ENCODE measurements at places on chromosomes 4 and X.
A peak's percentile ranks its signal among the peaks of the same experiment; 100 is the strongest.

GRCh38 chr4:52263607-52264006, 212.5 kb downstream of the SPATA18 start:
- DNase-seq, result peak; percentile 3

- no peak for DNase-seq
Observed at GRCh38 chr4:107366900-107367299, 330.8 kb upstream of the DKK2 start.

- no peak for DNase-seq
Observed at GRCh38 chr4:77094496-77094895, 18.7 kb upstream of the CCNI start.

DNA sequence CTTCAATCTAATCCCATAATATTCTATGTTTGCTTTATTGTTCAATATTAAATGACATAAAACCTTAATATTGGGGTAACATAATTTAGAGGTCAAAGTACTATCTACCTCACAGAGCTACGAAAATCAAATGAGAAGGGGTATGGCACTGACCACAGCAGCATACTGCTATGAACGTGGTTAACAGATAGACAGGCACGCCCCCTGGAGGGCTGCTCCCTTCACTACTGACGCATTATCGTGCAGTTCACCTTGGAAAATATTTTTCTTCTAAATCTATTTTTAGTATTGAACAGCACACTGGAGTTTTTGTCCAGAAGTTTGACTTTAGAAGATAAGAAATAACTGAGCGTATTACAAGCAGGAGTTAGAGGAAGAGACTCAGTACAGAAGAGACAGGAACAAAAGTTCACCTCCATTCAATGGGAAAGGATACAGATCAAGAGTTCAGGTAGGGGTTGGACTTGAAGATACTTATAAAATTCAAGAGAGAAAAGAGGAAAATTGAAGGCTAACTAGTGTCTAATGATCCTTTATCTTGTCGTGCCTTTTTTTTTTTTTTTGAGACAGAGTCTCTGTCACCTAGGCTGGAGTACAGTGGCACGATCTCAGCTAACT, 22.7 kb downstream of the MAP9 start:
- peak; percentile 31 for DNase-seq

DNA sequence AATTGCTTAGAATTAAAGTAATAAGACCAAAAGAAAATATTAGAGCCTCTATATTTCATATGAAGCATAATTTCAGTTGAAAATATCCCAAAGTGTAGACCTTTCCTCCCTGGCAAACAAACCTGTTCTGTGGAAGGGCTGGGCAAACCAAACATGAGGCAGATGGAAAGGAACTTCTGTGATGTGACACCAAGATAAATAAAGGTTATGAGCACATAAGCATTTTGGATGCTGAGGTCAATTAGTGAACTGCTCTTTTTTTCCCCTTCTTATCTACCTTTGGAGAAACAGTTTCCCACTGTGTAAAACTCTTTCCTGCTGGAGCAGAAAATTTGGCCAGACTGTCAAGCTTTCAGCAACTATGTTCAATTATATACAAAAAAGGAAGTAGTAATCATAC, 109.6 kb upstream of the STIM2 start:
- DNase-seq, result no peak

GRCh38 chrX:122154019-122154418, 1030.1 kb upstream of the GRIA3 start:
- no peak for DNase-seq

- DNase-seq, result no peak
Observed at GRCh38 chr4:47049347-47049746, 18.0 kb downstream of the GABRB1 start.

DNA sequence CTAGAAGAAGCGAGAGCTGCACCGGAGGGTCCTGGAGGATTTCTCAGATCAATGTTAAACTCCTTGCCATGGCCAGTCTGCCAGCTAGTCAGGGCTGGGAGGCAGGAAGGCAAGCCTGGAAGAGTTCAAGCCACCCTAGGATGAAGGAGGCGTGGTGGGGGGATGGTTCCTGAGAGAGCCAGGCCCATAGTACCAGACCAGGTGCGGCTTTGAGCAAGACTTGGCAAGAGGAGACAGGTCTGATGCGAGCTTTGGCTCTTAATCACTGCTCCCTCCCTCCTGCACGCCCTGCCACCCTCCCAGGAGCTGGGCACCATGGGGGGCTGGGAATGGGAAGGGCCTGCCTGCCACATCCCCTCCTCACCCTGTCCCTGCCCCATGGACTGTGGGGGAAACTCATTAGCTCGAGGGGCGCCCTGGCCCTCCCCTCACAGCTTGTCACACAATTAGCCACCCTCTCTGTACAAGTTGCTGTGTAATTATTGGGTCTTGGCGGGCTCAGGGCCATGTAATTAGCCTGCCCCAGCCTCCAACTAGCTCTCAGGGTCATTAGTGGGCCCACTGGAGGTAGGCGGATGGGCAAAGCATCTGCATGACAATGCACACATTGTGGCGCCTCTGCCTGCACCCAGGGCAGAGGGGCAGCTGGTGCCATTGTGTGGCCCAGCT, 50.3 kb downstream of the EFNB1 start:
- no peak for DNase-seq

GRCh38 chrX:8743126-8743732, 11.3 kb upstream of the ANOS1 start:
- no peak for DNase-seq

DNA sequence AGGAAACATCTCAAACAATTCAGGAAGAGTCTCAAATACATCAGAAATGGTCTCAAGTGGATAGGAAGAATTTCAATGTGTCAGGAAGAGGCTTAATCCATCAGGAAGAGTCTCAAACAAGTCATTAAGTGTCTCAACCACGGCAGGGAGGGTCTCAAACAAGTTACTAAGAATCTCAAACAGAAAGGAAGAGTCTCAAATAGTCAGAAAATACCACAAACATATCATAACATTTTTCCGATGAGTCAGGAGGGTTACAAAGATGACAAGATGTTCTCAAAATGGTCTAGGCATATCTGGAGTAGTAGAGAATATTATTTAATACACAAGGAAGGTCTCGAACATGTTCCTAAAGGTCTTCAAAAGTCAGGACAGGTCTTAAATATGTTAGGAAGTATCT, 109.3 kb upstream of the USP9X start:
- DNase-seq, result no peak

DNA sequence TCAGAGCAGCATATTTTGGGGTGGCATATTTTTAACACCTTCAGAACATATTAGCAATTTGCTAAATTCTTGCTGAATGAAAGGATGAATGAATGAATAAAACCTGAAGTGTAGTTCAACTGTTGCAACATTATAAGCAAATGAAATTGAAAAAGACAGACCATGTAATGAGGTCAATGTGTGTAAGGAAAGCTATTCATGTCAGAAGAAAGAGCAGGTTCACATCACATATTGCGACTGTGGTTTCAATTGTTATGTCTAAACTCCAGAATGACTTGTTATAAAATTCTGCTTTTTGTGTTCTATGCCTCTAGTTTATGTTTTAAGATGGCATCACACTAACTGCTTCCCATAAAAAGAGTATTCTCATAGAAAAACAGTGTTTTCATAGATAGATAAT, 32.9 kb upstream of the DSPP start:
- no peak for DNase-seq

- DNase-seq, result no peak
Observed at GRCh38 chr4:170497689-170498088, 407.9 kb upstream of the AADAT start.

GRCh38 chr4:5654791-5655190, 53.6 kb downstream of the EVC2 start:
- no peak for DNase-seq

GRCh38 chr4:184328022-184328736, 110.5 kb upstream of the ENPP6 start:
- DNase-seq, result no peak

- DNase-seq, result no peak
Observed at GRCh38 chrX:78548012-78548411, 111.1 kb downstream of the RTL3 start.

- no peak for DNase-seq
Observed at GRCh38 chrX:119693996-119694451, 1.1 kb upstream of the SEPTIN6 start.

- DNase-seq, result peak; percentile 74
Observed at GRCh38 chrX:9708923-9709553, 56.6 kb downstream of the GPR143 start.

- DNase-seq, result peak; percentile 13
Observed at GRCh38 chrX:73922856-73923455, 360.0 kb downstream of the CHIC1 start.

DNA sequence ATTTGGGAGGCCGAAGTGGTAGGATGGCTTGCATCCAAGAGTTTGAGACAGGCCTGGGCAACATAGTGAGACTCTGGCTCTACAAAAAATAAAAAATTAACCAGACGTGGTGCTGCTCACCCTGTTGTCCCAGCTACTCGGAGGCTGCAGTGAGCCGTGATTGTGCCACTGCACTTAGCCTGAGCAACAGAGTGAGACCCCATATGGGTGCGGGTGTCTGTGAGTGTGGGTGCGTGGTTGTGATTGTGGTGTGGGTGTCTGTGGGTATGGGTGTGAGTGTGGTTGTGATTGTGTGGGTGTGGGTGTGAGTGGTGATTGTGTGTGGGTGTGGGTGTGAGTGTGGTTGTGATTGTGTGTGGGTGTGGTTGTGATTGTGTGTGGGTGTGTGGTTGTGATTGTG, 114.6 kb downstream of the UBE2K start:
- no peak for DNase-seq

GRCh38 chrX:110003167-110004156, 548 bp downstream of the TMEM164 start:
- no peak for DNase-seq

DNA sequence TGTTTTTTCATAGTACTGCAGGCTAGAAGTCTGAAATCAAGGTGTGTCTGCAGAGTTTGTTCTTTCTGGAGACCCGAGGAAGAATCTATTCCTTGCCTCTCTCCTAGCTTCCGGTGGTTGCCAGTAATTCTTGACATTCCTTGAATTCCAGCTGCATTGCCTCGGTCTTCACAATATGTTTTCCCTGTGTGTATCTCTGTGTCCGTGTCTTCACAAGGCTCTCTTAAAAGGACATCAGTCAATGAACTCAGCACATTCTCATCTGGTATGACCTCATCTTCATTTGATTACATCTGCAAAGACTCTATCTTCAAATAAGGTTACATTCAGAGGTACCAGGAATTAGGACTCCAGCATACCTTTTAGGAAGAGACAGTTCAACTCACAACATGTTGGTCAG, 163.4 kb downstream of the BANK1 start:
- no peak for DNase-seq

DNA sequence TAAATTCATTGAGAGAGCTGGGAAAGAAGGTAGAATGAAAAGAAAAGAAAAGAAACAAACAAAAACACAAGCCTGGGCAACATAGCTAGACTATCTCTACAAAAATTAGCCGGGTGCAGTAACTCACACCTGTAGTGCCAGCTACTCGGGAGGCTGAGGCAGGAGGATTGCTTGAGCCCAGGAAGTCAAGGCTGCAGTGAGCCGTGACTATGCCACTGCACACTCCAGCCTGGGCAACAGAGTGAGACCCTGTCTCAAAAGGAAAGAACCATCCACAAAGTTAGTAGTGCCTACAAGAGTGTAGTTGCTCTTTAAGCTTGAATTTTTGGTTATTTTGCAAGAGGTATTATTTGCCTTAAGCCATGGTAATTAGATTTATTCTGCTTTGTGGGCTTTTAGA, 157.7 kb downstream of the CBR4 start:
- DNase-seq, result no peak

DNA sequence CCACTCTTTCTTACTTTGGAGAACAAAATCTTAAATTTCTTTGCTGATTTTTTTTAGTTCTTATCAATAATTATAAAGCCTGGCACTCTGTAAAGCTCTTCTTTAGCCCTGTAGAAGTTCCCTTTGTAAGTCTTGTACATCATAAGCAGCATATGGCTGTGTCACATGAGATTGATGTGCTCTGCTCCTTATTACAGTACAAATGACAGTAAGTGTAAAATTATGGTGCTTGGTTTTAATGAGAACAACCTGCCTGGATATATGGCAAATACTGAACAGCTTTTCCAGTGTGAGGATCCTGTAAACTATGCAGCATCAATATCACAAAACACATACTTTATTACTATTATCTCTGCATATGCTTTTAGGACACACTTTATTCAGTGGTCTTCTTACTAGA, 145.9 kb upstream of the GNPDA2 start:
- DNase-seq, result no peak
